RWPE2 (cell line): ENCODE measurements at places on chromosomes 12 and 14.
A peak's percentile ranks its signal among the peaks of the same experiment; 100 is the strongest.

DNA sequence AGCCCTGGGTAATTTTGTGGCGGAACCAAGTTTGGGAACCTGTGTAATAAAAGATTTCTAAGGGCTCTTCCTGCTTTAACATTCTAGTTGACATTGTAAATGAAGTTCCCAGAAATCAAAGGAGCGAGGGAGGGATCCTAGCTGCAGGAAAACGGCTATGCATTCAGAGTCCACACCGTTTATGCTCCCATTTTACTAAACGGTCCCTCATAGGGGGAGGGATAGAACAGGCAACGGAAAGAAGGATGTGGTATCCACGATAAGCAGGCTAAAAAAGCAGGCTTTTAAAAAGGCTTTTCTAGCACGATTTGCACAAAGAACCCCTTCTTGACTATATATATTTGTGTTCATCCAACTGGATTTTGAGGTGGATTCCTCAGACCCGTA lies 559 bp downstream of the SYNJ2BP start:
- no peak for DNase-seq

GRCh38 chr14:68479247-68479646 lies 313.6 kb downstream of the ZFP36L1 start:
- DNase-seq, result no peak

- DNase-seq, result no peak
Observed at GRCh38 chr14:74754157-74754556, 9.0 kb upstream of the YLPM1 start.

DNA sequence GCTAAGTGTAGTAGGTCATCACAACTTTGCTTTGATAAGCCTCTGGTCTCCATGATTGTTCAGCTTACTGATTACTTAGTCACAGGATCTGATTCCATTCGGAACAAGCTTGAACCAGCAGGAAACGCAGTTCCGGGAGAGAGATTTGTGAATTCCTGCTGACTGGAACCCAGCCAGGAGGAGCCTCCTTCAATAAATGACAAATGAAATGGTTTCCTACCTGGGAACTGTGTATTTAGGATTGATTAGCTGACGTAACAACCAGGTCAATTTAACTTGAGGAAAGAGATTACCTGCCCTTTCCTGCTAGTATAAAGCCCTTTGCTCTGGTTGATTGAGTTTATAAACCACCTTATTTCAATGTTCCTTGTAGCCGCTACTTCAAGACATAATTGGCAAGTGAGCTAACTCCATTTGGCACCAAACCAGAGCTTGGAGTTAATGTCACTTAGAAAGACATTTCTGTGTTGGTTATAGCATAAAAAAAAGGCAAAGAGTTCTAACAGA lies 35.1 kb upstream of the KCNH3 start:
- peak; percentile 88 for DNase-seq

- no peak for DNase-seq
Observed at GRCh38 chr14:94850309-94851211, 80.6 kb upstream of the GSC start.

GRCh38 chr14:94897561-94897960 lies 127.6 kb upstream of the GSC start:
- peak; percentile 38 for DNase-seq
